ENCODE measurements at places on chromosomes 13 and 19.
A peak's percentile ranks its signal among the peaks of the same experiment; 100 is the strongest.

DNA sequence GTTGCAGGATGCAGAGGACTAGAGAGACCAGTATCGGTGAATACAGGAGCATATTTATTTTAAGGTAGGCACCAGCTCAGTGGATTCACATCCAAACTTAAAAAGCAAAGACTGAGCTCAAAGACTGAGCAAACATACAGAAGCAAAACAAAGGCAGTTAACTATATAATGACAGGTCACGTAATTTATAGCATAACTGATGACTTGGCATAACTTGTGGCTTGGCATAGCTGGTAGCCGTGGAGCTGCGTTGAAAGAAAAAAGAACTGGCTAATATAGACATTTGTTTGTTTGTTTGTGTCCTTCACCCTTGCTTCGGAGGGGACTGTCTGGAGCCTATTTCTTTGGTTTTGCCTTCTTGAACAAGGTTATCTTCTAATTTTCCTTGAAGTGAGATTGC, 33.7 kb downstream of the ZNF493 start:
- DNase-seq, result no peak

GRCh38 chr13:96632536-96633320, 361.5 kb downstream of the OXGR1 start:
- no peak for DNase-seq

GRCh38 chr19:42270346-42271044, 1.4 kb downstream of the CIC start:
- DNase-seq, result no peak

DNA sequence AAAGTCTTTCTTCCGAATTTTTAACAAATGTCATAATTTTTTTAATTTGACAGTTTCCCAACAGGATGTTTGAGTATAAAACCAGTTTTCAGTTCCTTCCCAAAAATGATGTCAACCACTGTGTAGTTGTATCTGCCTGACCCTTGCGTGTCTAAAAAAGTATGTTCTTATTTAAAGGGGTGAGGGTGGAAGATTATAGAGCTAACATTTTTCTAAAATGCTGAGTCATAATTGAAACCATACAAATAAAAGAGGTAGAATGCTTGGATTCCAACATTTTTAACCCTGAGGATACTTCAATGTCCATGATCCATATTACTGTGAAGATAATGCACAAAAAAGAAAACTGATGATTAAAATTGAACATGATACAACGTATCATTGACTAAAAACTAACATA, 1388.8 kb downstream of the UQCRFS1 start:
- DNase-seq, result no peak

GRCh38 chr13:71979616-71980015, 112.6 kb upstream of the DACH1 start:
- peak; percentile 17 for DNase-seq

- no peak for DNase-seq
These were observed 113.5 kb upstream of the EDNRB start for GRCh38 chr13:78032132-78032531.

DNA sequence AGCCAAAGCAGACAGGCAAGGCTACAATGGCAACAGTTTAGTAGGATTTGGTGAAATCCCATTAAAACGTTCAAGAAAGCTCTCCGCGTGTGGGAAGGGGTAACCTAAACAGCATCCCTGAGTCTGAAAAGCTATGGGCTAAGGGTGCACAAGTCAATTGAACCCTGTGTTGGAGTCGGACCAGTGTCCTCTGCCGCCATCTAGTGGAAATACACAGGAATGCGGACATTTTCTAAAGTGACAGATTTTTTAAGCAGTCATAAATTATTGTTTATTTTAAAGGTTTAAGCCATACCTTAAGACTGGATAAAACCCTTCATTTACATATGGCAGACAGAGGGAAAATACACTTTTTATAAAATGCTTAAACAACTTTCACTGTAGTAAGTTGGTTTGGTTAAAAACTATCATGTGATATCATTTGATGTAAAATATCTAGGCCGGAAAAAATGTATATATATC, 26.5 kb upstream of the LSM14A start:
- peak; percentile 74 for DNase-seq

DNA sequence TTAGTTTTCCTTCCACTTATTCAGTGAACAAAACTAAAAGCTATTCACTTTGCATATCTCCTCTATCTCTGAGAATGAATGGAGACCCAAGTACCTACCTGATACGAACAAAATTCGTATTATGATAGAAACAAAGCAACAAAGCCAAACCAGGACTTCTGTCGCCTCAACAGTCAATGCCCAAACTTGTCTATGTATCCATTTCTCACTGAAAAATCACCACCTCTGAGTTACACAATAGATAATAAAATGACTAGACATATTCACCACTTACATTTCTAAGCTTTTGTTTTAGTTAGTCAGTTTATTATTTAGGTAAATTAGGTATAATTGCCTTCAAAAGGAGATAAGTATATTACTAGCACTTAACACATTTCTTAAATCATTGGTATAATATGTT, 67.7 kb downstream of the CAB39L start:
- DNase-seq, result no peak

DNA sequence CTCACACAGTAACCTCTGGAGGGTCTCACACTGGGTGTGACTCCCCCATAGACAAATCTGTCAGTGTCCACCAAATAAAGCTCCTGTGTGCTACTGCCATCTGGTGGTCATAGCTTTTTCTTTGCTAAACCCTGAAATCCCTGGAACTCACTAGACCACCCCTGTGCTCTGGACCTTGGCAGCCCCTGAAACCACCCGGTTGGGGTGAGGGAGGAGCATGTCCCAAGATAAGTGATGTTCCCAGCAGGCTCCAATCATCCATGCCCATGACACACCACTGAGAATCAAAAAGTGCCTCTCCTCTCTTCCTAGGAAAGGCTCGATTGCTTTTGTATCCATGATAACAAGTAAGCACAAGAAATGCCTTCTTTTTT, 6.5 kb upstream of the HSD17B14 start:
- peak; percentile 67 for DNase-seq

DNA sequence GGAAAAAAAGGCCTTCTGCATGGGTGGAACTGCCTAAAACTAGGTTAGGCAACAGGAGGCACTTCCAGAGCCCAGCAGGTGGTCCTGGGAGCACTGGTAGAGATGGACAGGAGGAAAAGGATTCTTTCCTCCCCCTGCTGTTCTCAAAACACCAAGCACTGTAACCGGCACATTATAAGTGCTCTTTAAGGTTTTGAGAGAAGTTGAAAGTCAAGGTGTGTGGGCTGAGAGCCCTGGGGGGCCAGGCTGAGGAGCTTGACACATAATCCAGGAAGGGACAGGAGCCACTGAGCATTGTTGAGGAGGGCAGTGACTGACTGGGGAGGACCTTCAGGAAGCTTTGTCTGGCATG, 32.3 kb downstream of the SPATA13 start:
- no peak for DNase-seq

DNA sequence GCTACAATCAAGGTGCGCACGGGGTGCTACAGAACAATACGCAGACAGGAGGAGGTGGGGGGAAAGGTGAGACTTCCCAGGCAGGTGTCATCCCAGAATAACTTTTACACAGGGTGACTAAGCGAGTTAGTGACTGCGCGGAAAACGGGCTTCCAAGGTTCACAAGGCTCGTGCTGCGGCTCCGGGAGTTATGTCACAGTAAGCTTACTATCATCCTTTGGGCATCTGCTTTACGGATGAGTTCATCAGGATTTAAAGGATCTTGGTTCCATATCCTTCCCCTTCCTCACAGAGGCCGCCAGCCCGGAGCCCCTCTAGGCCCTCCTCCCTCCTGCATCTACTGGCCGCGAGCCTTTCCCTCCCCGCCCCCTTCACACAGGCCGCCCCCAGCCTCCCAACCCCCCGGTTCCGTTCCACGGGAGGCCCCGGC, 474 bp upstream of the IFT88 start:
- DNase-seq, result no peak

GRCh38 chr19:55674459-55674840, 576 bp upstream of the EPN1 start:
- no peak for DNase-seq

DNA sequence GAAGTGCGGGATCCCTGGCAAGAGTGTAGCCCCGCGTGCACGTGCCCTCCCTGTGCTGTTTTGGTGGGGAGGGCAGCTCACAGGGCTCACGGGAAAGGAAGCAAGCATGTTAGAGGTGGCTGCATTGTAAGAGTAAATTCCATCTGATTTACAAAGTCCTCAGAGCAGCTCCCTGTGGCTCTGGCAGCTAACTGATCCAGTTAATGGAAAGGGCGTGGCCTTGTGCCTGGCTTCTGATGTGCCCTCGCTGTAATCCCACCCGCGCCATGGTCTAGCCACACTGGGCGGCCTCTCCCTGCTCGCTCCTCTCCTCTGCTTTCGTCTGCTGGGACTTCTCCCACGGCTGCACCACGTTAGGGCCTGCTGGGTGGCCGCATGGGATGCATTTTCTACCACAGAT, 258.5 kb downstream of the FGF9 start:
- DNase-seq, result peak; percentile 30

- no peak for DNase-seq
These were observed 63.3 kb upstream of the LDLR start for GRCh38 chr19:11025997-11026396.

DNA sequence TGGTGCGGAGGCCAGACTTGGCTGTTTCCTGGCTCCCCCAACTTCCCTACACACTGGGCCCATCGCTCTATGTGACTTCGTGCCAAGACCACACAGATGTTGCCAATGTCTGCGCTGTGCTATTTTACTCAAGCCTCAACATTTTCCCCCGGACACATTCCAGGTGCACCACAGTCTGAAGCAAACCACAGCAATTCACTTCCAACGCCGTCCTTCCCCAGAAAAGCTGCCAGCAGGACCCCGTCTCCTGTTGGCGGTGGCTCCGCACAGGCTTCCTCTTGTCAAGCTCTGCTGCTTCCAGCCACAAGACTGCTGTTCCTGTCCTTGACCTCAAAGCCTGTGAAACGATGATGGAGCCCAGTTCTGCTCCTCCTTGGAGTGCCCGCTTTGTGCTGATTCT, 100.7 kb downstream of the CRYL1 start:
- no peak for DNase-seq

DNA sequence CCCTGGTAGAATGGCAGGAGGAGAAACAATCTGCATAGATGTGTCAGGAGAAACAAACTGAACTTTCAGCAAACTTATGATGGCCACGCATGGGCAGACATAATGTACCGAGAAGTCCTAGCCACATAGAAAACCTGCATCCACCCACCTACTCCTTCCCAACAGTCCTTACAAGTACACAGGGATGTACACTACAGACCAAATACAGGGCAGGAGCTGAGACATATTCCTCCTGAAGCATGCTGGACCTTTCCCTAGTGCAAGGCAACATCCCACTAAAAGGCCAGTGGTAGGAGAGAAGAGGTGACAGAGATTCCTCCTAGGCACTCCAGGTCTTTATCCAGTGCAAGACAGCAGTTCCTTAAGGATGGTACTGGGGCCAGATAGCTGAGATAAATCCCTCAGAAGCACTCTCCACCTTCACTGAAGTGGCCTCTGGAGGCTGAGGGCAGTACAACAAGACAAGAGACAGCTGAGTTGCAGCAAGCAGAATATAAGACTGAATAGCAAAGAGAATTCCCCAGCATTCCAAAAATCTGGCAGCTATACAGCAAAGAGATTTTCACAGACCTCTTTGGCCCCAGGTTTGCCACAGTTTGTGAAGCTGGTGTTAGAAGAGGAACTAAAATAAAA, 18.3 kb downstream of the VWA8 start:
- peak; percentile 31 for DNase-seq

DNA sequence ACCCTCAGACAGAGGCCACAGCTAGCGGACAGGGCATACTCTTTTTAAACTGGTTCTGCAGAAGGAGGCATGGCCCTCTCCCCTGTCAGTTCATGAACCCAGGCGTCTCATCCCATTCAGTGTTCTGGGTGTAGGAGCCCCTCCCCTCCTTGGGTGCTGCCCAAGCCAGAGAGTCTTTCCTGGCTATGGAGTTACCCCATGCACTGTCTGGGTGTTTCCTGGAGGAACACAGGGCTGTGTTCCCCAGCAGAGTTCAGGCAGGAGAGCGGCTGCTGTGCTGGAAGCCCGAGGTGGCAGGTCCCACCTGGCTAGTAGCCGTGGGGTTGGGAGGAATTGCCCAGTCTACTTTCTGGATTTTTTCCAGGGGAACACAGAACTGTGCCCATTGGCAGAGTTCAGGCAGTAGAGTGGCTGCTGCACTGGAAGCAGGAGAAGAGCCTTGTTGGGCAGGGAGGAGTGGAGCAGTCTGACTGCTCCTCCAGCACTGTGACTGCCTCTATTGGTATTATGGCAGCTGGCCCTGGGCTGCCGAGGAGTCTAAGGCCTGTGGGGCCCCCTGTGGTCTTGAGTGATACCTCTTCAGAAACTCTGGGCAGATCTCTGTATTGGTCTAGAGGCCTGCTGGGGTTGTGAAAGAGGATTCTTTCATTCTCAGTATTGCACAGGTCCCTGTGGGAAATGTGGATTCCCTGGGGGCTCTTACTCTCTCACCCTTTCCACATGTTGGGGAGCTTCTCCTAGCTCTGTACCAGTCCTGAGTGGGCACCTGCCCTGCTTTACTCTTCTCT, 168.3 kb downstream of the PCDH20 start:
- DNase-seq, result peak; percentile 17

- peak; percentile 68 for DNase-seq
These were observed 536 bp downstream of the FAM32A start for GRCh38 chr19:16185768-16186123.

DNA sequence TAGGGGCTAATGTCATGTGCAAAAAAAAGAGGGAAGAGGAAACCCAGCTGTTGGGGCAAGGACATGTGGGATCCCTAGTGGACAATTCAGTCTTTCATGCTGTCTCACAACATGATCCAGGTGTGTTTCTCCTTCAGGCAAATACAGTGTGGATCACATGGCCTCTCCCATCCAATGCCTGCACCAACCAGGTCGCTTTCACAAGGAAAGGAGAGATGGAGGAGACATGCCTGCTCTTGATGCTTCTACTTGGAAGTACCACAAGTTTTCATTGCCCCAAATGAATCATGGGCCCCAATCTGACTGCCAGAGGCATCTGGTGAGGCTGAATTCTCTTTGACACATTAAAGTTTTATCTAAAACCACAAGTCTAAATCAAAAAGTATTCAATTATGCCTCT, 82.1 kb downstream of the DLEU7 start:
- no peak for DNase-seq

- DNase-seq, result no peak
These were observed 10.0 kb upstream of the CPAMD8 start for GRCh38 chr19:17036640-17037039.

- DNase-seq, result peak; percentile 33
These were observed 76.0 kb downstream of the CAB39L start for GRCh38 chr13:49367640-49368422.
